Breast epithelium (tissue), 4 donors: ENCODE measurements at places on chromosomes 7 and 10. TPM values are rescaled to one million over a fixed set of nuclear protein-coding genes. Genes with fewer than 3 reads are reported as not detected.

The PLXNA4 gene
- total RNA-seq = 7.2 TPM

DNA sequence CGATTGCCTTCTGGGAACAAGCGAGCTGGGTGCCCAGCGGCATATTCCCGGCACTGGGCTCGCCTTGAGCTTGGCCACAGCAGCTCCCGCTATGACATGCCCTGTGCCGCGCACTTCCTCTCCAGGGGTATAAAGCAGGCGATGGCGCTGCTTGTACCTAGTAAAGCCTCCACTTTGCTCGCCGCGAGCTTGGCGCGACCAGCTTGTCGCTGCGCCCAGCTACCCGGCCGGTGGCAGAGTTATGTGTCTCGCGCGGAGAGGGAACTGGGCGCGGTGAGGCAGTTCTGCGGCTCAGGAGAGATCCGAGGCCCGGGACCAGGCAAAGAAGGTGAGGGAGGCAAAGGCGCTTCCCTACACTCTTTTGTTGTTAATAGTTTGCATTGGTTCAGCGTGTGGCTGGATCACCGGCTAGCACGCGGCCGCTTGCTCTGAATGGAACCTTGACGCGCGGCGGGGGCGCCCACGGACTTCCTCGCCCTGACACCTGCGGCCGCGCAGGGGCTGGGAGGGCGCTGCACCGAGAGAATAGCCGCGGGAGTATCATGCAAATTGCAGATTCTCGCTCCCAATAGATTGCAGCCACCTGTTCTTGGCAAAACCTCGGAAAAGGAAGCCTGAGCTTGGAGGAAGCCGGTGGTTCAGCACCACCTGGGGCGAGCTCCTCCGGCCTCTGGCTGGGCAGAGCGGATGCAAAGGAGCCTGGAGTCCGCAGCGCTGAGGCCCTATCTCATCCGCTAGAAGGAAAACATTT is 3.0 kb upstream of the BUB3 start:
- DNase-seq = no peak

- DNase-seq = no peak
These were observed 56.7 kb downstream of the SNX10 start for GRCh38 chr7:26348234-26348851.

The NRP1 gene
- 76.0 TPM for total RNA-seq

- peak; percentile 20 for DNase-seq
These were observed 994 bp upstream of the MAGI2 start for GRCh38 chr7:79454361-79454960.

- no peak for DNase-seq
These were observed 68.4 kb downstream of the IKZF1 start for GRCh38 chr7:50372923-50373322.

DNA sequence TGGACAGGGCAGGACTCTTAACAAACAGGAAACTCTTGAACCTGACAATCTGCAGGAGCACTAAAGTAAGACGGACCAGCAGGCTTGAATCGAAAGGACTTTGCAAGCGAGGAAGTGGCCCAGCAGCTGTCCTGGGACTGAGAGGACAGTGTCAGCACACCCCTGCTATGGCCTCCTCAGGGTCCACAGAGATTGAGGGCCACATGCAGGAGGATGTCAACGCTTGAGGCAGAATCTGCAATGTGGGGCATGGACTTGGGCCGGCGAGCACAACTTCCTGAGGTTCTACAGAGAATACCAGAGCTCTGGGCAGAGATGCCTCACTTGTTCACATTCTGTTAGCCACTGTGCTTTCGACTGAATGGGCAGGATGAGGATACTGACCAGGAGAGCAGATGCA is 84.4 kb upstream of the EFCAB10 start:
- DNase-seq = no peak

DNA sequence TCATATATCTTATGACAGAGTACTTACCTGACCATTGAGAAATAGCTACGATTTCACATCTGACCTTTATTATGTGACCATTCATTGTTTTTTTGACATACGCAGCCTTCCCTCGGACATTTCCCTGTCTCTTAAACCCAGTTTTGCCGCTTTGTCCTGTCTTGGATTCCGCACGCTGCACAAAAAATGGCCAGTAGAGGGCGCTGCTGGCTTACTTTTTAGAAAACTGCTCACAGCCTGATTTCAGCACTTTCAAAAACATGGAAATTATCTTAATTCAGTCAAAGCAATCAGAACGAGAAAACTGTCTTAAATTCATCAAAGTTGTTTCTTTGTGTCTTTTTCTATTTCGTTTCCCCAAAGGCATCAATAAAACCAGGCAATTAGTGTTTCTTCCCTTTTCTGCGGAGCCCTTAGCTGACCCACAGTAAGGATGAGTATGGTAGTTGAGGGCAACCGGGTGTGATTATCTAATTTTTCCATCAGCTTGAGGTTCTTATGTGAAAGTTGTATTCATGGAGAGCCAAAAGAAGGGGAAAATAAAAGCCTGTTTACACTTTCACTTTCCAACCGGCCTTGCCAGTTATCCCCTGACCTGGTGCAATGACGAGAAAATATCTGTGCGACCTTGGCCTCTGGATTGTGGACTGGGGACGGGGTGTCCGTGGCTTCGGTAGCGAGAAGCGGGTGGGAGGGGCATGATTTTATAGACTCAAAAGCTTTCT is 144.4 kb downstream of the DYNC1I1 start:
- peak; percentile 68 for DNase-seq

DNA sequence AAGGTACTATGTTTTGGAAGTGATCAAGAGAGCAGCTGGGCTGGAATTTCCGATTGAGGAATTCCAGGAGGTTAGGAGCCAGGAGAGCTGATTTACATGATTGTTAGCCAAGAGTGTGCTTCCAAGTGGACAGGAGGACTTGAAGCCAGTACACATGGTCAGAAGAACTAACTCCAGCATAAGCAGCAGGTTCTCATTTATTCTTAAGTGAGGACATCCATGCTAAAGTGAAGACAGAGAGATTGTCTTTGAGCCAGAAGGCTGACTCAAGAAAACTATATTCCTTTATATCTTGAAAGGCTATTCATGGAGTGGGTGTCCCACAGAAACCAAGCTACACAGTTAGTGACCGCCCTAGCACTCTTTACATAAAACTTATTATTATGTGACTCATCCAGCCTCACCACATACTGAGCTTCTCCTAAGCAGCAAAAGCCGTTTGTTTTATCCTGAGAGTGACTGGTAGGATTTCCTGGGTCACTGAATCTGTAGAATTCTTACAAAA is 56.7 kb upstream of the SEMA3A start:
- no peak for DNase-seq

GRCh38 chr10:44008917-44009709 is 360.4 kb upstream of the ZNF32 start:
- no peak for DNase-seq

DNA sequence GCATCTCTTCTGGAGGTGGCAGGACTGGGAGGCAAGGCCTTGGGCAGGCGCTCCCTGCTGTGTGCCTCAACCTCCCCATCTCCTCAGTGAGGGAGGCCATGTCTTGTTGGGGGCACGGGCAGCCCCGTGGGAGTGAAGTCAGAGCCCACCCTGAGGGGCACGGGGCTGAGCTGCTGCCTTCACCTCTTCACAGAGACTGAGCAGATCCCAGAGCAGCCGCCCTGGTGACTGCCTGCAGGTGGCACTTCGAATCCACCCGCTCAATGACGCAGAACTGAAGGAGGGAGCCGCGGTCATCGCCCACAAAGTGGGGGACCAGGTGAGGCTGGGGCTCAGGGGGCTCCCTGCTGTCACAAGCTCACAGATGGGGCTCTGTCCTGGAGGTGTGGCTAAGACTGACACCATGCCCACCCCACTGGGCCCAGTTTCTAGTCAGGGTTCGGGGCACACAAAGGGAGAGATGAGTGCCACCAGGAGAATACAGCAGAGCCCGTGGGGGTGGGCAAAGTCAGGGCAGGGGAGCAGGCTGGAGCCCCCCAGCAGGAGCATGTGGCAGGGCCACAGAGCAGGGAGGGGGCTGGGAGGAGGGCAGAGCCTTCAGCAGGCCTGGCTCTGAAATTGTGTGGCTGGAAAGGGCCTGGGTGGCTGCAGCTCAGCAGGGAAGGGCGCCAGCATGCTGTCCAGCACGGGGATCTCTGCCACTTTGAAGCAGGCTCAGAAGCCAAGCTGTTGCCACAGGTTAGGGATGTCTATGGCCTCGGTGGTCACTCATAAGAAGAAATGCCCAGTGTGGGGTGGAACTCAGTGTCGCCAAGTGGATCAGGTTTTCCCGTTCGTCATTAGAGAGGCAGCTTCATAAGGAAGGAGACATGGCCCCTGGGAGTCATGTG is 18.8 kb upstream of the CHST12 start:
- no peak for DNase-seq
